ENCODE measurements at places on chromosomes 3 and 15. TPM values are rescaled to one million over a fixed set of nuclear protein-coding genes. Genes with fewer than 3 reads are reported as not detected.
A peak's percentile ranks its signal among the peaks of the same experiment; 100 is the strongest.

Gene PLSCR2
- 0.73 TPM for total RNA-seq

Gene ARHGAP31
- 70.3 TPM for total RNA-seq

Gene SENP8
- 4.2 TPM for total RNA-seq

Gene TGM4
- not detected for total RNA-seq

DNA sequence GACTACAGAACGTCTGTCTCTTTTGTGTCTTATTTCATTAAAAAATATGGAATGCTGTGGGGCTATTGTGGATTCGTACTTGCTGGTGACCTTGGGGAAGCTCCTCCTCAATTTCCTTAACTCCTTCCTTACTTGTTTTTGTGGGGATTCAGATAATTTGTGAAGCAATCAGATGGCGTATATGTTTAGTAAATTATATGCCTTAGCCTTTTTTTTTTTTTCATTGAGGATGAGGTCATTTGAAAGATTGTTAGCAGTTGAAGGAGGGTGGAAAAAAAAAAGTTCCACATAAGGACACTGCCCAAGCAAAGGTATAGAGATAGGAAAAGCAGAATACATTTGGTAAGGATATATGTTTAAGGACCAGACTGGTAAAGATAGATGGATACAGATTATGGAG lies 3.3 kb downstream of the RNF13 start:
- no peak for DNase-seq
- H3K27ac ChIP-seq = peak overlapping the region; percentile 99
- no peaks in the 10 kb centered on the region for H3K36me3 ChIP-seq
- no peaks in the 10 kb centered on the region for H3K27me3 ChIP-seq
- H3K4me3 ChIP-seq = peak overlapping the region; percentile 73
- H3K4me1 ChIP-seq = peaks cover 11% of the 10 kb centered on the region

- H3K27ac ChIP-seq = no peak overlapping the region
- peaks cover 14% of the 10 kb centered on the region for H3K4me1 ChIP-seq
- H3K36me3 ChIP-seq = no peaks in the 10 kb centered on the region
- no peak overlapping the region for H3K4me3 ChIP-seq
- no peak for DNase-seq
- H3K27me3 ChIP-seq = no peaks in the 10 kb centered on the region
Observed at GRCh38 chr3:58633157-58633865, 33.3 kb downstream of the FAM3D start.

- H3K27ac ChIP-seq = no peak overlapping the region
- H3K4me1 ChIP-seq = no peaks in the 10 kb centered on the region
- no peak overlapping the region for H3K4me3 ChIP-seq
Observed at GRCh38 chr3:138646513-138646912, 37.9 kb downstream of the FAIM start.

DNA sequence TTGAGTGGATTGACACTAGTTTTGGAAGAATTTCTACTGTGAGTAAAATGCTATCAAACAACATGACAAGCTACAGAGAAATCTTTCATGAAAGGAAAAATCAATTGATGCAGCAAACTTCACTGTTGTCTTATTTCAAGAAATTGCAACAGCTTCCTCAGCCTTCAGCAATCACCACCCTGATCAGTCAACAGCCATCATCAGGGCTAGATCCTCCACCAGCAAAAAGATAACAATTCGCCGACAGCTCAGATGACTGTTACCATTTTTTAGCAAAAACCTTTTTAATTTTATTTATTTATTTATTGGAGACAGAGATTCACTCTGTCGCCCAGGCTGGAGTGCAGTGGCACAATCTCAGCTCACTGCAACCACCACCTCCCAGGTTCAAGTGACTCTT lies 44.0 kb downstream of the MLH1 start:
- no peak for DNase-seq
- H3K4me1 ChIP-seq = no peaks in the 10 kb centered on the region
- H3K27ac ChIP-seq = no peak overlapping the region
- no peaks in the 10 kb centered on the region for H3K36me3 ChIP-seq
- H3K4me3 ChIP-seq = no peak overlapping the region

DNA sequence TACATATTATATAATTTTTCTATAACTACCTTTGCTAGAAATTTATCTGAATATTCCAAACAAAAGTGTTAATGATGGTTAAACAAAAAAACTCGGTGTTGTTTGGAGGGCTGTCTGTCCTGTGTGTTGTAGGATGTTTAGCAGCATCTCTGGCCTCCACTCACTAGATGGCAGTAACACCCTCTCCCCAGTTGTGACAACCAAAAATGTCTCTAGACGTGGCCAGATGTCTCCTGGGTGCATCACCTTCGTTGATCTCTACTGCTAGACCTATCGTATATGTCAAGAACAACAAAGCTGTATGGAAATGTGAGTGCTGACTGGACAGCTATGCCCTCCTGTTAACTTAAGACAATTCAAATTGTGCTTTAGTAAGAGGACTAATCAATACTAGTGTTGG lies 14.1 kb downstream of the ANKRD34C start:
- no peaks in the 10 kb centered on the region for H3K36me3 ChIP-seq
- no peak for DNase-seq
- H3K27me3 ChIP-seq = peaks cover 44% of the 10 kb centered on the region
- H3K4me3 ChIP-seq = no peak overlapping the region

DNA sequence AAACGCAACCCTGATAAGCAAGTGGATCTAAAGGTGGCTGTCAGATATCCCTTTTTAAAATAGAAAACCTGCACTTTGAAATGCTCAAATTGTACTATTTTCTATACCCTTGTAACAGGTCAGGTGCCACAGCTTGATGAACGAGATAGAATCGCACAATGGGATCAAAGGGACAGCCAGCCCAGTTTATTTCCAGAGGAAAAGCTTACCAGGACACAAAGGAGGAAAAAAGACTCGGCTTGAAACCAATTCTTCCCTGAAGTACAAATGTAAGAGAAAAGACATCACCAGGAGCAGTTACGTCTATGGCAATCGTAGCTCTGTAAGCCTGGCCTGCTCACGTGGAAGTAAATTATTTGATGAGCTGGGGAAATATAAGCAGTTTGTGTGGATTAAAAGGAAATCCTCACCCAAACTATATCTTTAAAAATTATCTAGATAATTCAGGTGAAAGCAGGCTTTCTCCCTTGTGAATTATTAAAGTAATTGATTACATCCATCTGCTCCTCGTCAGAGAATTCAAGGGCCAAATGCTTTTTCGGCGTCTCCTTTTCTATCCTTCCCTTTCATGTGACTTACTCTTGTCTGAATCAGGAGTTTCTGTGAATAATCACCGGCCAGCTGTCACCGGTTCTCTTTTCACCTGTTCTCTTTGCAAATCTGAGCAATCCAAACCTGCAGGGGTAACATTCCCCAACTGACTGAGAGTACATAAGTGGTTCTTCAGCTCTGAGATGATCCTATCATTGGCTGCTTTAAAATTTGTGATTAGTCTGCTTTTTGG lies 339.2 kb upstream of the ONECUT1 start:
- no peak overlapping the region for H3K4me3 ChIP-seq
- H3K27me3 ChIP-seq = no peaks in the 10 kb centered on the region
- H3K36me3 ChIP-seq = no peaks in the 10 kb centered on the region
- H3K4me1 ChIP-seq = no peaks in the 10 kb centered on the region
